H1 (cell line): ENCODE measurements at places on chromosomes 1 and 21. TPM values are rescaled to one million over a fixed set of nuclear protein-coding genes. Genes with fewer than 3 reads are reported as not detected.

The CYB5RL gene
- polyA plus RNA-seq = 13.2 and 14.8 TPM in 2 replicates

The NR1I3 gene
- not detected in 2 replicates for polyA plus RNA-seq

The ATP6V1G3 gene
- polyA plus RNA-seq = not detected in 2 replicates

DNA sequence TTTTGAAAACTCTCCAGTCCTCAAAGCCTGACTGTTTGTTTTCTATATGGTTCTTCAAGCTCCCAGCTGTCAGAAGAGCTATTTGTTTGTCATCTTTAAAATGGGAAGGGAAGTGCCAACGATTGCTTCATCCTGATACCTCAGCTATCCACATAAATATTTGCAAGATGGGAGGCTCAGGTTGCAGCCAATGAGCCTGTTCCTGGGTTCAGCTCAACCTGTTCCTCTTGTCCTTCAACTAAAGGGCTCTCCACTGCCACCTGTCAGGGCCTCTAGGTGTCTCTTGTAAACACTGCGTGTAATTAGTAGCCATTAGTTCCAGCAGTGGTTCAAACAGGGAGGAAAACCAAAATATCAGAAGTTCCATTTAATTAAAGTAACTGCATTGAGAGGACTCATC is 445.1 kb downstream of the AJAP1 start:
- H3K4me1 ChIP-seq = 0 out of 2 replicates have a peak, but pooled peaks cover 2% of the 10 kb centered on the region
- H3K27ac ChIP-seq = no peak overlapping the region
- no peak for DNase-seq
- no peak overlapping the region for H3K4me3 ChIP-seq
